ENCODE measurements at places on chromosomes 2 and 18. TPM values are rescaled to one million over a fixed set of nuclear protein-coding genes. Genes with fewer than 3 reads are reported as not detected.

The CD302 gene
- polyA plus RNA-seq: 13.2 TPM

The ATOH8 gene
- polyA plus RNA-seq: 10.3 TPM

The RUFY4 gene
- 0.32 TPM for polyA plus RNA-seq

The ARHGAP15 gene
- polyA plus RNA-seq: 3.7 TPM

The CAPN13 gene
- polyA plus RNA-seq: 2.5 TPM

The GAL3ST2 gene
- 0.76 TPM for polyA plus RNA-seq

The EFR3B gene
- polyA plus RNA-seq: 9.9 TPM

The FOXI3 gene
- polyA plus RNA-seq: 0.22 TPM

The UGT1A10 gene
- polyA plus RNA-seq: not detected

The RNF103 gene
- polyA plus RNA-seq: 39.8 TPM

The CCT7 gene
- polyA plus RNA-seq: 276 TPM

The MLPH gene
- 3.6 TPM for polyA plus RNA-seq

The SLC38A11 gene
- 6.6 TPM for polyA plus RNA-seq

The ASXL3 gene
- 7.8 TPM for polyA plus RNA-seq

The SP5 gene
- 0.47 TPM for polyA plus RNA-seq

The LGALSL gene
- 41.8 TPM for polyA plus RNA-seq

The TLX2 gene
- 0.07 TPM for polyA plus RNA-seq
